Fibroblast of lung (primary cell): ENCODE measurements at places on chromosomes 12 and 14.

GRCh38 chr12:104551-105081 is 38.0 kb downstream of the IQSEC3 start:
- DNase-seq, result no peak

- no peak for DNase-seq
Measured at GRCh38 chr12:114827461-114827860, 143.5 kb upstream of the TBX3 start.

GRCh38 chr14:100159094-100159864 is at the start of gene DEGS2:
Gene DEGS2 (minus strand): TSS chr14:100159645. CDS start chr14:100159587, 58 bp downstream.
- no peak for DNase-seq

DNA sequence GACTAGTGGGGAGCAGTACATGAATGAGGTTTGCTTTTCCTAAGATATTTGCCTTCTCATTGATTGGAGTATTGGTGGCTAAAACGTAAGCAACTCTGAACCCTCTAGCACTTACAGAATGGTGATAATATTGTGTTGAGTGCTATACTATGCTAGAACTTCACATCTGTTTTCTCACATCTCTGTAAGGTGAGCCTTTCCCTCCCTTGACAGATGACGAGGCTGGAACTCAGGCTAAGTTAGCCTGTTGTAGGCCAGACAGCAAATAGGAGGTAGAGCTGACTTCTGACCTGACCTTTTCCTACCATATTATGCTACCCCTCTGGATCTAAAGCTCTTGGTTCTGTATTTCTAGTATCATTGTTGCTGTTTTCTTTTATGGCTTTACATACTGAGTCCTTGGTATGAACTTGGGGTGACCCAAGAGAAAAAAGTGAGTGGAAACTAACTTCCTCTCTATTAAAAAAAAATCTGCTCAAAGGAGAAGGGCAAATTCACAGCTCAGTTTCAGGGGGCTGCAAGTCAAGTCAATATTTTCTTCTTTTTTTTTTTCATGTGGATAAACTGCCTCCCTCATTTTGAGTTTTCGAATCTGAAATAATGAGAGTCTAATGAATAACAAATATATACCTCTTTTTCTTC is 85.9 kb downstream of the CRADD start:
- no peak for DNase-seq

DNA sequence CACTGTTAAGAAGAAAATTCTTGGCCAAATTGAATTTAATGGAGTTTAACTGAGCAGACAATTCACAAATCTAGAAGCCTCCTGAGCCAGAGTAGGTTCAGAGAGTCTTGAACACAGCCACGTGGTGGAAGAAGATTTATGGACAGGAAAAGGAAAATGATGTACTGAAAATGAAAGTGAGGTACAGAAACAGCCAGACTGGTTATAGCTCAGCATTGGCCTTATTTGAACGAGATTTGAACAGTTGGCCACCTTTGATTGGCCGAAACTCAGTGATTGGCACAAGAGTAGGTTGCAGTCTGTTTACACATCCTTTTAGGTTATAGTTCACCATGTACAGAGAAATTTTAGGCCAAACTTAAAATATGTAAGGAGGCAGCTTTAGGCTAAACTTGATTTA is 9.9 kb downstream of the OAS2 start:
- DNase-seq, result no peak

DNA sequence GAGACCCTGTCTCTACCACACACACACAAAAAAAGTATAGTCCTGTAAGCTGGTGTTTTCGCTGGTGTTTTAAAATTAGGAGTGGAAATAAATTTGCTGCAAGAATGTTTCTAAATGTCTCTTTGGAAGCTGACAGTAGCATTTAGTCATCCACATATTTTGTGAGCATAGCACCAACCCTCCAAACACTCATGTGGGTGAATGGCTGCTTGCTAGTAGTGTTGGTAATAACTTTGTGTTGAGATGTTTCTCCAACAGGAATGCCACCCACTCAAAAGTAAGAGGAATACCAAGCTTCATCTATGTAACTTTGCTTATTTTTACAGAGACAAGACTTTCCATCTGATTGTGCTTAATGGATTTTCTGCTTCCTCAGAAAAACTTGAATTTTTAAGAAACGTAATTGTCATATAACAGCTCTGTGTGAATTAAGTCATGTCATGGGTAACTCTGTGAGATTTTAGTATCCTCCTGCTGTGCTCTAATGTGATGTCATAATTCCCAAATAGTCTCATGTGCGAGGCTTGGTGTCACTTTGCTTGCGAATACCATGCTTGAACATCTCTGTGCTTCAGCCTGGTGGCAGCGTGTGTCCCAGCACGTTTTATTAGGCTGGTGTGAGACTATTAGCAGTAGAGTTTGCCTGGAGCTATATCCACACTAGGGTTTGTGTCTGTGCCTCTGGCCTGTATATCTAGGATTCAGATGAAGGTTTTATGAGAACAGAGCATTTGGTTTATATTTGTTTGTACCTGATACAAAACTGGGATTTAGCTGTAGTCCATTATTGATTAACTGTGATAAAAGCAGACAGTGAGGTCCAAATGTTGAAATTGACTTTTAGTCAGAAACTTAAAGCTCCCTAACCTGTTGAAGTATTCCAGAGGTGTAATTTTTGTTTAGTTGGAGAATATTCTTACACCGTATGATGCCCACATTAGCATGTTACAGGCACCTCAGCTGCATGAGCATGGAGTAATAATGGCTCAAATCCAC is 80.5 kb downstream of the FBXW8 start:
- DNase-seq, result peak; percentile 82
